NCI-H510A treated with DMSO at 0.1 percent for 48 hours (cell line): ENCODE measurements at places on chromosomes 16 and 17.

DNA sequence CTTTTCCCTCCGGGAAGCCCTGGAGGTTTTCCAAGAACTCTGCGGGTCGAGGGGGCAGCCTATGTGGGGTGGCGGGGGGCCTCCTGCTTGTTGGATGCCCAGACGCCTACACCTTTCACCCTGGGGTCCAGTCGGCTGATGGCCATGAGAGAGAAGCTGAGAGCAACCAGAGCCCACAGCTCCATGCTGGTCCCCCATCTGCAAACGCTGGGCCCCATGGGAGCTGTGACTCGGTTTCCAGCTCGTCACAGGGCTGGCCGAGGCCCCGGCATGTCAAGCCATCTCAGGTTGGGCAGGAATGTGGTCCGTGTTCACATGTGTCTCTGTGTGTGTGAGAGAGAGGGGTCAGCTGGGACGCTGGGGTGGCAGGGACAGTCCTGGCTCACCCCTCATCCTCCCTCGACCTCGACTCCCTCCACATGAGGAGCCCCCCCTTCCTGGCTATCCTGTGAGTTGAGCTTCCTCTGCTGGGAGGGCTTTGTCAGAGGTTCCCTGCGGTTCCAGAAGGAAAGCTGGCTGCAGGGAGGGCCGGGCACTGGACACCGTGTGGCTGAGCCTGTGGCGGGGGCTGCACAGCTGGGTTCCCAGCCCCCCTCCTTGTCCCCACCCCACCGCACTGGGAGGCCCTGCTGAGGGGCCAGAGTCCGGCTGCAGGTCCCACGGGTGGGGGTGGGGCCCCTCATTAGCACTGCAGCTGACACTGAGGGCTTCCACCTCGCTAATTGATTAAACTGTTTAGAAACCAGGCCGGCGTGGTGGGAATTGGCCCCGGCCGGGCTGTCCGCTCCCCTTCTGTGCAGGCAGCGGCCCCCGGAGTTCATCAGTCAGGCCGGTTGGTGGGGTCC is 19.1 kb downstream of the METRNL start:
- DNase-seq = no peak

DNA sequence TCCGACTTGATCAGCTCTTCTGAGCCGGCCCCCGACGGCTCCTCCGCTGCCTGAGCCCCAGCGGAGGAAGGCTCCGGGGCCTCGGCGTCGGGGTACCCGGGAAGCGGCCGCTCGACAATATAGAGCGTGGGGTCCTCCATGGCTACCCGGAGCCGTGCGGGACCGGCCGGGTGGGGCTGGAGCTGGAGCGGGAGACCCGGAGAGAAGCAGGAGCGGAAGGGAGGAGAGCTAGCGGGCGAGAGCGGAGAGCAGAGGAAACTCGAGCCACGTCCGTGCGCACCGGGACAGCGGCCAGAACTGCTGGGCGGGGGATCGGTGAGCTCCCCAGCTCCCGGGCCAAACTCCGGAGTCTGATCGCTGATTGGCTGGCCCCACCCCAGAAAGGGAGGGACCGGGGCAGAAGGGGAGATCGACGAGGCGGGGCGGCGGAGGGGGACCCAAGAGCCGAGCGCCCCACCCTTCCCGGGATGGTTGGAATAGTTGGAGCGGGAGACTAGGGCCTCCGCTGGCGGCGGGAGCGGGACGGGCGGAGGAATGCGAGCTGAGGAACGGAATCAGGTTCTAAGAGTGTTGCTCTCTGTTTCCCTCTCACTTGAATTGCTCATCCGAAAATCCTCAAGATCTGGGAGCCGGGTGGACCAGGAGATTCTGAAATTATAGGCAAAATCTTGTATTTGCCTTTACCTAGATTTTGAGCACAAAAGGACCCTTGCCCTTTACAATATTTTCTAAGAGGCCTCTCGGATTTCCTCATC is at the start of gene CAVIN1:
CAVIN1 (minus strand) TSS at position 299 of the 755 bp plus-strand sequence; CDS start at position 140, 159 bp downstream.
- peak; percentile 30 for DNase-seq

GRCh38 chr16:54939510-54940278 is 9.0 kb downstream of the IRX5 start:
- no peak for DNase-seq

- no peak for DNase-seq
Observed at GRCh38 chr17:72318131-72318530, 197.3 kb downstream of the SOX9 start.

GRCh38 chr17:42878123-42878880 is 22.3 kb upstream of the G6PC1 start:
- DNase-seq = no peak

DNA sequence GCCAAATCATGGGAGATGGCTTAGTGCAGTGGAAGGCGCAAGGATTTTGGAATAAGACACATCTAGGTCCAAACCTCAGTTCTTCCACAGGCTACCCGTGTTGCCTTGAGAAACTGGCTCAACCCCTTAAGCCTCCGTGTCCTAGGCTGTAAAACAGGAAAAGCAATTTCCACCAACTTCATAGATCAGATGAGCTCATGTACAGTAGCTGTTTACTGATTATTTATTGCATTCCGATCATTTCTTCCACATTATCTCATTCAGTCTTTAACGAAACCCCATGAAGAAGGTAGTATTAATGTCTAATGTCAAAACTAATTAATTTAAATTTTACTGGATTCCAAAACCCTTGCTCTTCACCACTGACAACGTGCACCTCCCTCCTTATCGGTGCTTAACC is 231.6 kb downstream of the GRIN2A start:
- no peak for DNase-seq

- DNase-seq = no peak
Observed at GRCh38 chr16:68707340-68708152, 29.5 kb upstream of the CDH1 start.

- no peak for DNase-seq
Observed at GRCh38 chr16:554640-555365, 5.4 kb upstream of the PRR35 start.

- peak; percentile 38 for DNase-seq
Observed at GRCh38 chr16:55701442-55702319, 45.9 kb downstream of the SLC6A2 start.

DNA sequence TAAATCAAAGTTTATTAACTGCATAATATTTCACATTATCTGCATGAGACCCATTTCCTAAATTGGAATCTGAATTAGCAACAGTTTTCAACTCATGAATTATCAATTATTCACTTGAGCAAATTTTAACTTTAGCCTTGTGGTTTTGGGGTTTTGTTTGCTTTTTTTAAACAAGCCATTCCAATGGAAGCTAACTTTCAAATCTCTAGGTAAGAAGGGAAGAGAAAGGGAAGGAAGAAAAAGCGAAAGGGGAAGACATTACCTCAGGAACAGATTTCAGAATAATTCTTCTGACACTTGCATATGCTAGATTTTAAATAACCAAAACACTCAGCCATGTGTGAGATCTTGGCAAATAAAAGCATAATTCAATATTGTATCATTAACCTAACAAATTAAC is 102.7 kb downstream of the CA4 start:
- DNase-seq = no peak

DNA sequence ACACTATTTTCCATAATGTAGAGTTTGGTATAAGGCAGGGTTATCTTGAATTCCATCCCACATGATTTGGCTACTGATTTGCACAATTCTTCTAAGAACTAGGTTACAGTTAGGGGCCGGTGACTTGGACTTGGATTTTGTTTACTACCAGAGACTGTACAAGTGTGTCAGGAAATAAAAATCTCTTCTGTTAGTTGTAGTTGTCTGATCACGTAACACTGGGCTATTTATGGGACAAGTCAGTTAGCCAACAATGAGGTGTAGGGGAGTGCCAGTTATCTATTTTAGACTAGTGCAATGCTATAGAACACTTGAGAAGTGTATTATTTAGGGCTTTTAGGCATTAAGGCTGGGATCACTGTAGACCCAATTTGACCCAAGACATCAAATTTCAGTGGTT is 39.7 kb upstream of the GHDC start:
- no peak for DNase-seq

DNA sequence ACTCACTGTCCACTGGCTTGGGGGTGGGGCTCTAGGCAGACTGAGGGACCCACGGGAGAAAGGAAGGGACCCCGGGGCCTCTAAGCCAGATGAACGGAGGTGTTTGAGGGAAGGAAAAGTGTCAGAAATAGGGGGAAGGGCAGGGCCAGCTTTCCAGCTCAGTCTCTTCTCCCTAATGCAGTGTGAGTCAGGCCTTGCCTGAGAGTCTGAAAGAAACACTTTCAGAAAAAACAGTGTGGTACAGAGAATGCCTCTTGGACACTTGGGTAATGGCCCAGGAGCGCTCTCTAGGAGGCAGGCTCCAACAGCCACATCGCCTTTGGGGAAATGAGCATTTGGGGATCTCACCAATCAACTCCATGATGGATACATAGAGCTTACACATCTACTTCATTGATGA is 46.9 kb downstream of the NDEL1 start:
- no peak for DNase-seq

GRCh38 chr16:64159976-64160375 is 961.9 kb downstream of the CDH11 start:
- no peak for DNase-seq

GRCh38 chr16:11980136-11980844 is 3.8 kb downstream of the SNX29 start:
- no peak for DNase-seq

DNA sequence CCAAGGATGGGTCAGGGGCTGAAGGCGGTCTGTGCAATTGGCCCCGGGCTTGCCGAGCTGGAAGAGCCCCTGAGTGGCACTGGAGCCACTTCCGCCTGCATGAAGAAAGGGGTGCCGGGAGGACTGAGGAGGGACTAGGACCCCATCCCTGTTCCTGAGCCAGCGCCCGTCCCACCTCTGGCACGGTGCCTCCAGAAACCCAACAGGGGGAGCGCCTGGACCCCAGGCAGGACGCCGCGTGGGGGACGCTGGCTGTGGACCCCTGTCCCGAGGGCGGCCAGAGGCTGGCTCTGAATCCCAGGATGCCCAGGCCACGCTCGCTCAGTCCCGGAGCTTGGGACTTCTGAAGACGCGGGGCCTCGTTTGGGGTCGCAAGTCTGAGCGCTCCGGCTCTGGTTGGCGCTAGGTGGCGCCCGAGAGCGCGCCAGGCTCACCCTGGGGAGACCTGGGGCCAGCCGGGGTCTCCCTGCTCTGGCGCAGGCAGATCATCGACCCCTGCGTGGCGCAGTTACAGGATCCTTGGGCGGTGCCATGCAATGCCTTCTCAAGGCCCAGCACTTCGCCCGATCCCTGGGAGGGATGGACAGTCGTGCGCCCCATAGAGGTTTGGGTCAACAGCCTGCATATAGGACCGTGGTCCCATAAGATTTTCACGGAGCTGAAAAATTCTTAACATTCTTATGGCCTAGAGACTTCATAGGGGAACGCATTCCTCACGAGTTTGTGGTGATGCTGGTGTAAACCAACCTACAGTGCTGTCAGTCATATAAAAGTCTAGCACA is 58.5 kb upstream of the CREBBP start:
- DNase-seq = peak; percentile 20

- DNase-seq = no peak
Observed at GRCh38 chr17:36791942-36792475, 145.3 kb upstream of the LHX1 start.

GRCh38 chr17:55641676-55642081 is 81.0 kb downstream of the TMEM100 start:
- DNase-seq = peak; percentile 72

DNA sequence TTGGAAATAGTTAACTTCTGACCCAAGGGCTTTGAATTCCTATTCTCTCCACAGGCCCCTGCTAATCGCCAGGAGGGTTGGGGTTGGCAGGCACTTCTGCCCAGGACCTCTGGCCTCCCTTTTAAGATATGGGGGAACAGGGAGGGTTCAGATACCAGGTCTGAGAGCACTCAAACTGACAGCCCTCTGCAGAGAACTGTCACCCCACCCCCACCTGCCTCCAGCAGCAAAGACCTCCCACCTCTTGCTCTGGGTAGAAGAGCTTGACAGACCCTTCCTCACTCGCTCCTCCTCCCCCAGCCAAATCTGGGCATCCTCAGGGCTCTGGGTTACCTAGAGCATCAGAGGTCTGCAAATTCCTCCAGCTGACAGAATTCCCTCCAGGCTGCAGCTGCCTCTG is 11.6 kb downstream of the CDH3 start:
- DNase-seq = no peak

DNA sequence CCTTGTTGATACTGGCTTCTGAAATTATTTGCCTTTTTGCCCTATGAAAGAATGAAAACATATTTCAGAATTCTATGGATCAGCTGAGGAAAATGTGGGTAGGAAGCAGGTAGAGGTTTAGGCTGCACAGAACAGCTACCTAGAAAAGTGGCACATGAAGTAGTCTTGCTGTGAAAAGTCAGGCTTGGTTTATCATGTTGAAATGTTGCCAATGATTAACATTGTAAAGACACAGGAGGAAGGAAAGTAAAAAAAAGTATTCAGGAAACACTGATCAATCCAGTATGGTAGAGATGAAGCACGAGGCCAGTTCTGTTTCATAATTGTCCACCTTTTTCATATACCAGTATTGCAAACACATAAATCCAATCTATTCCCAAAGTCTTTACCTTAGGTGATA is 29.9 kb downstream of the ABCA6 start:
- no peak for DNase-seq

- no peak for DNase-seq
Observed at GRCh38 chr16:27966756-27967155, 96.8 kb downstream of the GSG1L start.
